ENCODE measurements at places on chromosomes 3 and 15.

DNA sequence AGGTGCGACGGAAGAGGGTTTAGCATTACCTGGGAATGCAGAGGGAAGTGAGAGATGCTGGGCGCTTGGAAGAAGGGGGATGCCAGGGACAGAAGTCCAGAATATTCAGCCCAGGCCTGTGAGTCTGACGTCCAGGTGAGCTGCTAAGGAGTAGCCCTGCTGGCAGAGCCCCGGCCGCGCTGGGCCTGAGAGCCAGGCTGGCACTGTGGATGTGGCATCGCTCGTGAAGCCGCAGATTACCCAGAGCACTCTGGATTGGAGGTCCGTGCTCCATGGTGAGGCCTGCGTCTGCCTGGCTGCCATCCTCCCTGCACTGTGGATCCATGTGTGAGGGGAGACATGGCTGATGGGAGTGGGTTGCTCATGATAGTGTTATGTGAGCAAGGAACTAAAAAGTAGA, 14.5 kb downstream of the MAN2A2 start:
- no peak for DNase-seq

DNA sequence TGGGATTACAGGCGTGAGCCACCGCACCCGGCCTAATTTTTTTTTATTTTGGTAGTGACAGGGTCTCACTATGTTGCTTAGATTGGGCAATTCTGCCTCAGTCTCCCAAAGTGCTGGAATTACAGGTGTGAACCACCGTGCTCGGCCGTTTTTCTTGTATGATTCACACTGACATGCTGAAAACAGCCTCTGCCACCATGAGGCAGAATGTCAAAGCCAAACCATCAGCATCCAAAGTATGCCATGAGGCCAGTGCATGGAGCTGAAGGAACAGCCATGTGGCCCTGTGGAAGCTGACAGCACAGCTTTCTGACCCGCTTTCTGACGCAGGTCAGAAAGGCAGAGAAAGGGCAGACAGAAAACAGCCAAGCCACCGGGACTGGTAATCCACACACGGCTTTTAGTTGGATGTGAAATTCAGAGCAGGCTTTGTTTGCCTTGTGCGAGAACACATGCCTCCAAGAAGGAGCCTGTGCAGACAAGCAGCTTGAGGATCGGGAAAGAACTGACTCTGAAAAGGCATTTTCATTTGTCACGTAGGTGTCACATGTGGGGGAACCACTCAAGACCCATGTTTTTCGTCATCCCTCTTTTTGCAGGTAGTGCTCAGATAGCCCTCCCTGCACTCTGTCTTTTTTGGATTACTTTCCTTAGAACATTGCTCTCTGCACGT, 25.1 kb downstream of the XYLB start:
- no peak for DNase-seq

DNA sequence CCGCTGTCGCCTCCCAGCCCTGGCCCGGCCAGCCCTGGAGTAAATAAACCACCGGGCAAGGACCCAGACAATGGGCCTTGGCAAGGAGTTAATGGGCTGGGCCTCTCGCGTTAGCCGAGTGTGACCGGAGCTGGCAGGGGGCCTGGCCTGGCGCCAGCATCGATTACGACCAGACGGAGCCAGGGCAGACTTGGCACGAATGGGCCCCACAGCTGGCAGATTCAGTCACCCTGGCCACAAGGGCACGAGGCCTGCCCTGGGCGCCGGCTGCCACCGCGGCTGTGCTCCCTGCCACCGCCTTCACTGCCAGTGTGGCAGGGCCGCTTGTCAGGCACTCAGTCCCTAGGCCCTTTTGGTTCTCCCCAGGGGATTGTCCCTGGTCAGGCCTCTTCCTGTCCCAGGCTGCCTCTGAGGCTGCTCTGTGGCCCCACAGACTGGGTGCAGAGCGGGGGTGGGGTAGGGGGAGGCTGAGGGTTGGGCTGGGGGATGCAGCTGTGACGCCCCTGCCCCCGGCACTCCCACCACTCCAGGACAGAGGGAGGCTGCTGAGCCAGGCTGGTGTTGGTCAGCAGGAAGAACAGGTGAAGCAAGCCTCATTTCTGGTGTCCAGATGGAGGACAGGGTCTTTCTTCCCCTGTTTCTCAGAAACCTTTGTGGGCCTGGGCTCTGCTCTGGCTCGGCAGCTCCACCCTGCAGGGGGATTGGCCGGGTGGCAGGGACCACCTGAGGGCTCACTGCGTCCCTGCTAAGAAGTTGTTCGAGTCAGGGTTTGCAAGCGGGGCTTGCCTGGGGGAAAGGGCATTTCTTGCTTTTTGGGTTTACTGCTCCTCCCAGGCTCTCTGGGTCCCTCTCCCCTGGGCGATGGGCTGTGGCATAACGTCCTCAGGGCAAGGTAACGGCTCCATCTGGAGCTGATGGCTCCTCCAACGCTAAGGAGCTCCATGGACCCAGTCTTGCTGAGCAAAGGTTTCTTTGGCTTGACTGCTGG, 30.5 kb upstream of the SRP14 start:
- DNase-seq: peak; percentile 78

DNA sequence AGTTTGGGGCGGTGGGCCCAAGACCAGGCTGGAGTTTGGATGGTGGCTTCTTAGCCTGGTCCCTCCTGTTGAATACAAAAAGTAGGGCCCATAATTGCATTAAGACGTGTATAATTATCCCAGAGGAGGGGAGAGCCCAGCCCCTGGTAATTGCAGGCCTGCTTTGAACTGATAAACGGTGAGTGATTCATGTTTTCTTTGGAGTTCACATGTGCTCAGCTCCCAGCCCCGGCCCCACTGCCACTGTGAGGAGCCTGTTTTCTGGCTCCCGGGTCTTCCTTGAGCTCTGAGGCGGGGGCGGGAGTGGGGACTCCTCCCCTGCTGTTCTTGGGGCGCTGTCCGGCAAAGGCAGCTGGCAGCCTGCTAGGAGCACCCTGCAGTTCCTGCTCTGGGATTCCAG, 3.1 kb downstream of the PLXNA1 start:
- DNase-seq: no peak

DNA sequence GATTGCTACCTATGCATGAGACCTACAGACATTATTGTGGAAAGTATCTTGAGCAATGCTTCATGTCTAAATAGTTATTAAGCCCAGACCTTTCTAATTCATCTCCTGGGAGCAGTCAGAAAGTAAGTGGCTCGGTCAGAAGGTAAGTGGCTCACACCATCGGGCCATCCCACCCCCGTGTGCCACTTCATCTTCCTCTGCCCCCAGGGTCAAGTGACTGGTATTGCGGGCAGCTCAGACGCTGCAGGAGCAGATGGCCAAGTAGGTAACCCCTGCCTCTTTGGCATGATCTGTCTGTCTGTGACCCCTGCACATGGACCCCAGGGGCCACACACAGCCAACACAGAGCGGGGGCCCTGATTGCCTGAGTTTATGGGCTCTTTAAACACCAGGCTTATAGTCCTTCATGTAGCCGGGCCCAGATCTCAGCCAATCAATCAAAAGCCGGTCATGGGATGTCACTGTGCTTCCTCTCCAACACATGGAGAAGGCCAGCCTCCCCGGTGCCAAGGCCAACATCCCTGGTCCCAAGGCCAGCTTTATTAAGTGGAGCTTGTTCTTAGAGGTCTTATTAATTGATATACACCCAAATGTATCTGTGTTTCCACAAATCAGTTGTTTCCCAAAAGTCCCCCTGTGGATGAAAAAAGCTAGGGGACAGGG, 42.9 kb downstream of the LARP6 start:
- no peak for DNase-seq

GRCh38 chr15:52255008-52255407, 40.6 kb downstream of the MYO5C start:
- no peak for DNase-seq

- DNase-seq: no peak
These were observed 33.6 kb downstream of the MYO5A start for GRCh38 chr15:52495125-52495524.

DNA sequence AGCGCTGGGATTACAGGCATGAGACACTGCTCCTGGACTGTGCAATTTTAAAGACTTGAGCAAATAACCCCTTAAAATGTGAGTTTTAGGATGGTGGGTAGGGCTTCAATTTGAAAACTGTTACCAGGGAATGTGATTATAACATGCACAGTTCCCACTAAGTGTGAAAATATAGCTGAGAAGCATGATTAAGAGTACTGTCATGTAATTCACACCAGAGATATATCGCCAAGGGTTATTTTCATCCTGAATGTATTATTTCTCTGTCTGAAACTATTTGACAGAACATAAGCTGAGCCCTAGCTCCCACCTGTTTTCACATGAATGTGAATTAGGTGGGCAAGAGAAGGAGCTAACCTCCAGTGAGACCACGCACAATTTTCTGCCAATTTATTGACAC, 457.2 kb downstream of the GABRG3 start:
- no peak for DNase-seq

DNA sequence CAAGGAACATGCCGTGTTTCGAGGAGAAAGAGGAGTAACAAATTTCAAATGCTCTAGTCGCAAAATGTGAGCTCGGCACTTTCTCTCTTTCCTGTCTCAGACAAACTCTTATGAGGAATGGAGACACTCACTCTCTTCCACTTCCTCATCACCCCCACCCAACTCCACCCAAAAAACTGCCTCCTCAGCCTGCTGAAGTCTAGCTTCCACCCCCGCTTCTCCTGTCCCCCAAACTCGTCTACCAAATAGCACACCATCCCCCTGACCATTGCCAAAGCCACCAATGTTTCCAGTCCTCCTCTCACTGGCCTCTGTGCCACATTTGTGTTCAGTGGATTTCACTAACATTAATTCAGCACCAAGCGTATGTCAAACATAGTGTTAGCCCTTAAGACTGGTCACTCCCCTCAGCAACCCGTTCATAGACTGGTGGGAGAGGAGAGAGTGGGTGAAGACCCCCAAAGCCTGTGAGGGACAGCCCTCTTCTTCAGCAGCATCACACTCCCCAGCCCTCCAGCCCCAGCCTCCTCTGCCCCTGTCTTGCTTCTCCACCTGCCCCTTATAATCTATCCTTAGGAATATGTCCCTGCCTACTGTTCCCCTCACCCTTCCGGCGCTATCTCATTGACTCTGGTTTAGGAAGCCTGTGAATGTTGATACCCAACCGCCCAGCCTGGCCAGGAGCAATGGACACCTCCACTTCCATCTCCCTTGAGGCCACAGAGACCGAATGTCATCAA, 77.3 kb downstream of the FAM174B start:
- no peak for DNase-seq

GRCh38 chr15:32979710-32980109, 214.8 kb downstream of the FMN1 start:
- DNase-seq: no peak

GRCh38 chr3:126665959-126666657, 11.2 kb upstream of the TXNRD3 start:
- DNase-seq: no peak

- no peak for DNase-seq
These were observed 330.9 kb upstream of the THBS1 start for GRCh38 chr15:39250001-39250400.

DNA sequence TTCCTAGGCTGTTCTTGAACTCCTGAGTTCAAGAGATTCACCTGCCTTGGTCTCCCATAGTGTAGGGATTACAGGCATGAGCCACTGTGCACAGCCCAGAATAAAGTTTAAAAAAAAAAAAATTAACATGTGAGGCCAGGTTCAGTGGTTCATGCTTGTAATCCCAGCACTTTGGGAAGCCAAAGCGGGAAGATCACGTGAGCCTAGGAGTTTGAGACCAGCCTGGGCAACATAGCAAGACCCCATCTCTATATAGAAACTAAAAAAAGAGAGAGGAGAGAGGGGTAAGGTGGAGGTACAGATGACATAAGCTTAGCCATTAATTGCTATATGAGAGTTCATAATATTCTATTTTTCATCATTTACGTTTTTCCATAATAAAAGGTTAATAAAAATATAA, 21.5 kb downstream of the ZNF148 start:
- no peak for DNase-seq

GRCh38 chr3:71582036-71582611, 1.4 kb downstream of the FOXP1 start:
- no peak for DNase-seq

DNA sequence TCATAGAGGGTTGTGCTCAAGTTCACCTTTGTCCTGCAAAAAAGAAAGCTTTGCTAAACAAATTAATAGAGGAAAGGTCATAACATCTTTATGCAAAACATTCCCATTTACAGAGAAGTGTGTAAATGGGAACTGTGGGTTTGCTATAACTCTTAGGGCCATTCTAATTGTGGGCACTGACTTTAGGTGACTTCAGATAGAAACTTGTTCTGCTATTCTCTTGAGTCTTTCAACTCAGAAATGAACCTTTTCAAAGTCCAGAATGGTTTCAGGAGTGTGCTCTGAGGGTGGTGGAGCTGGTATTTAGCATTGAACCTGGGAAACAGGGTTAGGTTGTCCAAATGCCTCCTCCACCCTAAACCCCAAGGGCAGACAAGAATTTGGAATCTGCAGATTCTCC, 34.0 kb downstream of the SPTSSB start:
- DNase-seq: no peak

DNA sequence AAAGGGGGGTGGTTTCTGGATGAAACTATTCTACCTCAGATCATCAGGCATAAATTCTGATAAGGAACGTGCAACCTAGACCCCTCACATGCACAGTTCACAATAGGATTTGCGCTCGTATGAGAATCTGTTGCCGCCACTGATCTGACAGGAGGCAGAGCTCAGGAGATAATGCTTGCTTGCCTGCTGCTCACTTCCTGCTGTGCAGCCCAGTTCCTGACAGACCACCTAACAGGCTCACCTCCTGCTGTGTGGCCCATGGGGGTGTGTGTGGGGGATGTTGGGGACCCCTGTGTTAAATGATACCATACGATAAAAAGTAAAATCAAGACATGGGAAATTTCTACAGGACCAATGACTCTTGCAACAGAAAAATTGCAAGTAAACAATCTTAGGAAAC, 24.0 kb downstream of the CP start:
- DNase-seq: no peak

- no peak for DNase-seq
These were observed 1.9 kb downstream of the MRPS25 start for GRCh38 chr3:15063238-15063637.

GRCh38 chr15:39966521-39966920, 32.6 kb downstream of the EIF2AK4 start:
- no peak for DNase-seq

DNA sequence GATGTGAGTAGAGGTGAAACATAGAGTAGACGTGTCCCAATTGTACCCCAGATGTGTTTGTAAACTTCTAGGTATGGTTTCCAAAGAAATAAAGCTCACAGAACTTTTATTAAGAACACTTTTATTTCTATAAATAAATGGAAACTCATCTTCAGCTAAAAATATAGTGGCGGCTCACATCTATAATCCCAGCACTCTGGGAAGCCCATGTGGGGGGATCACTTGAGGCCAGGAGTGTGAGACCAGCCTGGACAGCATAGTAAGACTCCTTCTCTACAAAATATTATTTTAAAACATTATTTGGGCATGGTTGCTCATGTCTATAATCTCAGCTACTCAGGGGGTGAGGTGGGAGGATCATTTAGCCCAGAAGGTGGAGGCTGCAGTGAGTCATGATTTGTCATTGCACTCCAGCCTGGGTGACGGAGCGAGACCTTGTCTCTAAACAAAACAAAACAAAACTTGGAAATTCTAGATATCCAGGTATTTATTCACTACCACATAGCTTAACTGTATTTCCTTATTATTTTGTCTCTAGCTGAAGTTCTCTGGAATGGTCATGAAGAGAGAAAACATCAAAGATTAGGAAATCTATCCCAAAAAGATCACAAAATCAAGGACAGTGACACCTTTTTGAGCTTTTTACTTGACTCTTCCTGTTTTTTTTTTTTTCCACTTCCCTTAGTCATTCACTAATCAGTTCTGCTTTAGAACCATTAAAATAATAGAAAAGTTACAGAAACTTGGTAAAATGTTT, 258.1 kb downstream of the TIGIT start:
- no peak for DNase-seq

All from GM12892 (cell line).